ENCODE measurements at places on chromosomes 16 and 17. TPM values are rescaled to one million over a fixed set of nuclear protein-coding genes. Genes with fewer than 3 reads are reported as not detected.

Gene HIC1
- polyA plus RNA-seq: 1.6 TPM

Gene GJD3
- 0.78 TPM for polyA plus RNA-seq

Gene TBC1D3G
- not detected for polyA plus RNA-seq

Gene SLC52A1
- polyA plus RNA-seq: not detected

Gene TNRC6C
- polyA plus RNA-seq: 7.9 TPM

Gene CLEC19A
- not detected for polyA plus RNA-seq

Gene ZNF469
- polyA plus RNA-seq: 0.06 TPM

Gene APOBR
- polyA plus RNA-seq: 6.6 TPM

Gene KRT12
- polyA plus RNA-seq: not detected

Gene DHX58
- 17.4 TPM for polyA plus RNA-seq

Gene KRT25
- polyA plus RNA-seq: not detected

Gene INCA1
- polyA plus RNA-seq: 1.1 TPM

Gene CCL14
- polyA plus RNA-seq: 30.9 TPM

Gene PLXDC1
- 1.2 TPM for polyA plus RNA-seq

Gene CRYM
- 0.04 TPM for polyA plus RNA-seq

Gene GAS2L2
- 0.22 TPM for polyA plus RNA-seq

Gene CDRT15L2
- polyA plus RNA-seq: not detected

Gene PDF
- 4.9 TPM for polyA plus RNA-seq

Gene HS3ST3B1
- polyA plus RNA-seq: 0.67 TPM

Gene MEOX1
- 30.4 TPM for polyA plus RNA-seq

Gene TEX19
- polyA plus RNA-seq: not detected

Gene CNGB1
- under 0.01 TPM for polyA plus RNA-seq

Gene C16orf96
- polyA plus RNA-seq: not detected

Gene SRSF2
- 298 TPM for polyA plus RNA-seq

Gene NGFR
- 36.7 TPM for polyA plus RNA-seq

Gene CES3
- 1.1 TPM for polyA plus RNA-seq

Gene TP53TG3C
- not detected for polyA plus RNA-seq

Gene SEC14L1
- 64.2 TPM for polyA plus RNA-seq

Gene MARVELD3
- 0.16 TPM for polyA plus RNA-seq

Gene LITAFD
- not detected for polyA plus RNA-seq
